Germinal center (tissue), 1 donor: ENCODE measurements at places on chromosomes 16 and 17.

- no peak for DNase-seq
These were observed 1.6 kb downstream of the NDUFB10 start for GRCh38 chr16:1960665-1961630.

DNA sequence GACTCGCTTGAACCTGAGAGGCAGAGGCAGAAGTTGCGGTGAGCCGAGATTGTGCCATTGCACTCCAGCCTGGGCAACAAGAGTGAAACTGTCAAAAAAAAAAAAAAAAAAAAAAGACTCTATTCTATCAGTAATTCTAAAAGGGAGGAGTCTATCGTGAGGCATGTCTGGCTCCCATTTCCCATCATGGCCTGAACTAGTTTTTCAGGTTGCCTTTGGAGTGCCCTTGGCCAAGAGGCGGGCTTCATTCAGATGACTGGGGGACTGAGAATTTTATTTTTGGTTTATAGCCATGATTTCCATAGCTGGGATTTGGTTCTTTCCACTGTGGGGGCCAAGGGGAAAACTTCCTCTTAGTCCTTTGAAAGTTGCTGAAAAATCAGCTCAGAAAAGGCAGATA is 3.5 kb upstream of the SNX29 start:
- no peak for DNase-seq

DNA sequence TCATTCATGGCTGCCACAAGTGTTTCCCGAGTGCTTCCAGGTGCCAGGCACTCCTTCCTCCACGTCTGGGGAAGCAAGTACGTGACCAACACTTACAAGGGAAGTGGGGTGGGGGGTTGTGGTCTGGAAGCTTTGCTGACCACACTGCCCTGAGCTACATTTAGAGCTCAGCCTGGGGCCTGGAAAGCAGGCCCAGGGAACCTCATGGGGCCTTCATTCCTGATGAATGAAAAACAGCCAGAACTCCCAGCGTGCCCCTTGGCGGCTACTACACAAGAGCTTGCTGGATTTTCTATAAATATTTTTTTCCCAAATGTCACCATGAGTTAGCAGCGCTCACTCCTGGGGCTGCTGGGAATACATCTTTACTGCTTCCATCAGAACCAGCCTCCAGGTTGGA is 73.3 kb downstream of the ABCC12 start:
- DNase-seq = no peak

- no peak for DNase-seq
These were observed 69.8 kb downstream of the SHISA9 start for GRCh38 chr16:12971241-12971640.

DNA sequence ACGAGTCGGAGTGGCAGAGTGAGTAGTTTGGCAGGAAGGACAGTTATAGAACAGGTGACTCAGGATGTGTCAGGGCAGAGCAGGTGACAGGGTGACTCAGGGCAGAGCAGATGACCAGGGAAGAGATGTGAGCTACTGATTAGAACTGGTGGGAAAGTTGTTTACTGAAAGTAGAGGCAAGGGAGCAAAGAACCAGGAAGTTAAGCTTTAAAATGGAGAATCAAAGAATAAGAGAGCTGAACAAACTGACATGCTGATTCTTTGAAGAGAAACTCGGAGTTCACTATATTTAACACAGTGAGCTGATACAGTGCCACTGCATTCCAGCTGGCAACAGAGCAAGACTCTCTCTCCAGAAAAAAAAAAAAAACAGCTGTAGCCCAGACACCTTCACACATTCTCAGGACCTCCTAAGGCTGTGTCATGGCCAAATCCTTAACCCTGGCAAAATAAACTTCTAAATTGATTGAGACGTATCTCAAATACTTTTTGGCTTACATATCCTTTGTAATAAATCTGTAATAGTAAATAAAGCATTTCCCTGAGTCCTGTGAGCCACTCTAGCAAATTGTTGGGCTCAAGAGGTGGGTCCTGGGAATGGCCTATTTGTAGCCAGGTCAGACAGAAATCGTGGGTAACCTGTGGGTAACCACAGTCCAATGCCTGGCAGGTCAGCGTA is 12.3 kb upstream of the UBE2I start:
- DNase-seq = no peak

DNA sequence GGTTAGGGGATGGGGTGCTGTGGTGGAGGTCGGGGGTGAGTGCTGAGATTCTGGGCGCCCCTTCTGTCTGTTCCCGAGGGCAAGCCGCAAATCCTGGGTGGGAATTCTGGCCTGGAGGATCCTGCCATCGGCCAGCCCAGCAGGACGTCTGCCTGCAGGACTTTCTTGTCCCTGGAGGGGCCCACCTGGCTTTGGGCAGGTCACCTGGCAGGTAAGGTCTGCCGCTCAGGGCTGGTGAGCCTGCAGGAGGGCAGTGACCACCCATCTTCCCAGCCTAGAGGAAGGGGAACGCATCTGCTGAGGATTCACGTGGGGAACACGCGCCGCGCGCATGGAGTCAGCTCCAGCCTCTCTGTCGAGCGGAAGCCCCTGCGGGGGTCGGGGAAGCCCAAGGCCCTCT is 5.4 kb downstream of the RNF222 start:
- DNase-seq = no peak
